Renal cortex interstitium (tissue), 15 donors: ENCODE measurements at places on chromosomes 2 and 18.

GRCh38 chr18:524466-524865 is 24.0 kb upstream of the COLEC12 start:
- DNase-seq = peak; percentile 24

- no peak for DNase-seq
These were observed 9.7 kb downstream of the CMPK2 start for GRCh38 chr2:6855860-6856547.

DNA sequence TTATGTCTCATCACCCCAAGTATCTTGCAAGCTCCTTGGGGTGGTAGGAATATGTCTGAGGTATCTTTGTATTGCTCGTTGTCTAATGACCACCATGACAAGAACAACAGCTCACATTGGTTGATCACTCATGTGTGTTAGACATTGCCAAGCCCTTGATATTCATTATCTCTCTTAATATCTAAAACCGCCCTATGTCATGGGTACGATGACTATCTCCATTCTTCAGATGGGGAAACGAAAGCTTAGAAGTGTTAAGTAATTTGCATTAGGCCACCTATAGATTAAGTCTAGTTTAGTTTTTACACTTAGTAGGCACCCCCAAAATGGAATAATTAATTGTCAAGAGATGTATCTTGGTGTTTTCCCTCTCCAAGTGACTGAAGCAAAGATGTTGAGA is 57.0 kb downstream of the ICOS start:
- DNase-seq = no peak

GRCh38 chr2:109282865-109283264 is 153.9 kb downstream of the SH3RF3 start:
- no peak for DNase-seq

GRCh38 chr18:75107931-75108276 is 101.0 kb downstream of the PTGR3 start:
- no peak for DNase-seq

DNA sequence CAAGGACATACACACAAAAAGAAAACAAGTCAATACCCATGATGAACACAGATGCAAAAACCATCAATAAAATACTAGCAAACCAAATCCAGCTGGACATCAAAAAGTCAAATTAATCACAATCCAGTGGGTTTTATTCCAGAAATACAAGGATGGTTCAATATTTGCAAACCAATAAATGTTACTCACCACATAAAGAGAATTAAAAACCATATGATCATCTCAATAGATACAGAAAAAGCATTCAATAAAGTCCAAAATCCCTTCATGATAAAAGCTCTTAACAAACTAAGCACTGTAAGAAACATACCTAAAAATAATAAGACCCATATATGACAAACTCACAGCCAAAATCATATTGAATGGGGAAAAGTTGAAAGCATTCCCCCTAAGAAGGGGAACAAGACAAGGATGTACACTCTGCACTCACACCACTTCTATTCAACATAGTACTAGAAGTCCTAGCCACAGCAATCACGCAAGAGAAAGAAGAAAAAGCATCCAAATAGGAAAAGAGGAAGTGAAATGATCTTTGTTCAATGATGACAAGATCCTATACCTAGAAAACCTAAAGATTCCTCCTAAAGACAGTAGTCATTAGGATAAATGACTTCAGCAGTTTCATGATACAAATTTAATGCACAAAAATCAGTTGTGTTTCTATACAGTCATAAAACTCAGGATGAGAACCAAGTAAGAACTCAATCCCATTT is 62.6 kb downstream of the TRAPPC8 start:
- no peak for DNase-seq

DNA sequence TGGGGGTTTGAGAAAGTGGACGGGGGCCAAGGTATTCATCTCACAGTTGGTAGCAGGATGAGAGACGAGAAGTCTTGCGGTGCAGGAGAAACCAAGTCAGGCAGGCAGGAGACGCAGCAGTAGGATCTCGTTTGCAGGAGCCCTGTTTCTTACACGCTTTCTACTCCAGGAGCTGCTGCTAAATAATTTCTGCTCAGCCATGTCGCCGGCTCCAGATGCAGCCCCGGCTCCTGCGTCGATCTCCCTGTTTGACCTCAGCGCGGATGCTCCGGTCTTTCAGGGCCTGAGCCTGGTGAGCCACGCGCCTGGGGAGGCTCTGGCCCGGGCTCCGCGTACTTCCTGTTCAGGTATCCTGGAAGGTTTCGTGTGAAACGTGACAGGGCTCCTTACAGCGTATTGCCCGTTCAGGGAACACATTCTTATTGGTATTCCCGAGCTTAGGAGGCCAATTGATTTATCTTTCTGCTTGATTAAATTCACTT is 494 bp downstream of the ANKZF1 start:
- DNase-seq = no peak

GRCh38 chr2:216171011-216171410 is 61.9 kb downstream of the XRCC5 start:
- no peak for DNase-seq

GRCh38 chr2:43241558-43241957 is 15.2 kb upstream of the ZFP36L2 start:
- no peak for DNase-seq

DNA sequence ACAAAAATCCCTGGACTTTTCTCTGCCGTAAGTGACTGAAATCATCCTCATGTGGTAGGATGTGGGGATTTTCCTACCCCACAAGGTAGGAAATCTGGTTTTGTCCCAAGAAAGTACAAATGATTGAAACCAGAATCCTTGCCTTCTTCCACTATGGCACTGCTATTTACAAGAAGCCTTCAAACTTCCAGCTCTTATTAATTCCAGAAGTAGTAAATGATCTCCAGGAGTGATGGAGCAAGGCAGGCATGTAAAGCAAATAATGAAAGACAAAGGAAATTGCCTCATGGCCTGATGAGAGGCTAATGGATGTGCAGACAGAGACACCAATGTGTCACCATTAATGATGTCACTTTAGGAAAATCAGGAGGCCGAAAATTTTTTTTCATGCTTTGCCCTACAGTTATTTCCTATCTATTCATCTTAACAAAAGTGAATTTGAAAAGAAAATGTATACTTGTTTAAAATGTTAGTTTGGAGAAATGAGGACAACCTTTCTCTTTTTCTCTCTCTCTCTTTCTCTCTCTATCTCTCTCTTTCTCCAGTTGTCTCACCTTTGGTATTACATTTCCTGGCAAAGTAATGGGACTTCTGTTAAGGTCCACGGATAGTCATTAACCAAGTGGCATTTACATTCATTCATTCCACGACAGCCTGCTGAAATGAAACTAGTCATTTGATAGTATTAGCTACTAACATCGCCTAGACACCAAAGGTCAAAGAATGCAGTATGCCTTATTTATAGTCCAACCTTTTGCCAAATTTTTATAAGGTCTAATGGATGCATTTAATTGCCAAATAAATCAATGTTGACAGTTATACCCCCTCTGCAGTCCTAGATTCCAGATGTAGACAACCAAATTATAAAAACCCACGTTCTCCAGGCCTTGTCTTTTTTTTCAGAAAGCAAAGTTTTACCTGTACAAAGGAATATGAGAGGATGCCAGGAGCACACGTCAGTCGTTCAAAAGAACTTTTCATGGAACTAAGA is 5.0 kb upstream of the EVA1A start:
- no peak for DNase-seq
